ENCODE measurements at places on chromosomes 6 and 20.

DNA sequence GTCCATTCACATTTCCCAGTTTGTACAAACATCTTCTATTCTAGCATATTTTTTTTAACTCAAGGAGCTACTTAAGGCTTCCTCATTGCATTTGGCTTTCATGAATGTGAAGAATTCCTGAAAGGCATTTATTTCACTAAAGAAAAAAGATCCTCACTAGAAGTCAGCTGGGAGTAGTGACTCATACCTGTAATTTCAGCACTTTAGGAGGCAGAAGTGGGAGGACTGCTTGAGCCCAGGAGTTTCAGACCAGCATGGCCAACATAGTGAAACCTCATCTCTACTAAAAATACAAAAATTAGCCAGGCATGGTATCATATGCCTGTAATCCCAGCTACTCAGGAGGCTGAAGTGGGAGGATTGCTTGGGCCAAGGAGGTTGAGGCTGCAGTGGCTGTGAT is 30.9 kb upstream of the XRN2 start:
- DNase-seq: no peak

DNA sequence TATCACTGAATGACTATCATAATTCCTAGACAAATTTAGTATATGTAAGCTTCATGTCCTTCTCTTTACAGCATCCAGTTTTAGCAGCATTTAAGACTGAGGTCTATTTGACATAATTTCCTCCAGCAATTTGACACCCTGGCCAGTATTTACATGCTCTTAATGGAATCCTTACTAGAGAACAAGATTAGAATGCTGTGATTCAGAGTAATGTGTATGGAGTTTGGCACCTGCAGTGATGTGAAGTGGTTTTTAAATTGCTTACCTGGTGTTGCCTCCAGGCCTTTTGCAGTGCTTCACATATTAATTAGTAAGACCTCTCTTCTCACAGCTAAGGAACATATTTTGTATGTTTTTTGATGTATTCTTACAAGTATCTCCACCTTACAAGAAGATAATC is 9.8 kb downstream of the NKX2-4 start:
- DNase-seq: no peak

GRCh38 chr6:168052291-168052891 is 26.6 kb downstream of the FRMD1 start:
- no peak for DNase-seq

DNA sequence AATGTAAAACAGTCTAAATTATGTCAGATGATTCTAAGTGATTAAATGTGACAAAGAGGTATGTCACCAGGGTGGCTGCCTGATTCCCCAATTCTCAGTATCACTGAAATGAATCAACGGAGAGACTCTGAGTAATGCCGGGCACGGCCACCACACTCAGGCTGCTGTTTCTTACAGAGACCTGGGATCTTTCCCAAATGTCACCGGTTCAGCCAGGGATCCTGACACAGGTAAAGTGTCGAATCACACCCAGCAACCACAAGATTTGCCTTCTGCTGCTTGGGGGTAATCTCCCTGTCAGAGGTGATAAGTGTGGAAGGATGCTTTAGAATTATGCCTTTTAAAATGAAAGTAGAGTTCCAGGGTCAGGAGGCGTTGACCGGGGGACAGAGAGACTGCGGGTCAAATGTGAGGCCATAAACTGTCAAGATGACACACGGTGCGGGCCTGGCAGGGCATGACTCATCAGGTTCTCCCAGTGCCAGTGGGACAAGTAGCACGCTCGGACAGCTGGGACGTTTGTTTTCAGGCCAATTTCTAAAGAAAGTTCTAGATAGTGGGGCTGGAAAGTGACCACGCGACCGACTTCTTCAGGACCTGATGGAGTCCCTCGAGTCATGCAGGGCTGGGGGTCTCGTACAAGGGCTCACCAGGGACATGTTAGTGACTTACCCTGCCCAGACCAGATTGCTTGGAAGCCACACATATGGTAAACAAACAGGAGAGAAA is 48.9 kb downstream of the PRDM1 start:
- no peak for DNase-seq

DNA sequence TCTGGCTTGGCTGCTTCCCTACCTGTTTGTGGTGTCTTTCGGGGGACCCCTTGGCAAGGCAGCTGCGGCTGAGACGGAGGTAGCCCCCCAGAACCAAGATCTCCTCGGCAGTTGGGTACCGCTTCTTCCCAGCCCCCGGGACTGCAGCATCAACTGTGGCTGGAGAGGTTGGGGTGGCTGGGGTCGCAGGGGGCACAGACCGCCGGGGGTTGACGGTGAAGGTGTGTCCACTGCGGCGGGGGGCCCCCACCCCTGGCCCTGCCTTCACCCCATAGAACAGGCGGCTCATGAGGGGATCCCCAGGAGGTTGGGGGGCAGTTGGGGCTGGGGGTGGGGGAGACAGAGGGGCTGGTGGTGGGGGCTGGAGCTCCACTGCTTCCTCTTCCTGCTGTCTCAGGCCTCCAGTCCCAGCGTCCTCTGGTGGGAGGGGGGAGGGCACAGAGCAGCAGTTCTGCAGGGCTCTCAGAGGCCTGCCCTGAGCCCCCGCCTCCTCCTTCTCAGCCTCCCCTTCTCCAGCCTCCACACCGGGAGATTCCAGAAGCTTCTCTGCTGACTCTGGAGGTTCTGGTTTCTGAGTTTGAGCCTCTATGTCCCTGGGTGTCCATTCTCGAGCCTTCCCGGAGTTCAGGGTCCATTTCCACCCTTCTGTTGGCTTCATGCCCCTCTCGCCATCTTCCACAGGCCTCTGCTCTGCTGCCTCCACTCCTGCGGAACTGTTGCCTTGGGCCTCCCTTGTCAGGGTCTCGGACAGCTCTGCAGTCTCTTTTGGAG is 1.9 kb downstream of the PPP1R18 start:
- DNase-seq: no peak

GRCh38 chr6:41063884-41064285 is 8.3 kb downstream of the OARD1 start:
- DNase-seq: no peak

GRCh38 chr6:111667931-111668330 is 62.3 kb upstream of the TRAF3IP2 start:
- no peak for DNase-seq

GRCh38 chr6:143901885-143902750 is 37.8 kb downstream of the ZC2HC1B start:
- peak; percentile 80 for DNase-seq

DNA sequence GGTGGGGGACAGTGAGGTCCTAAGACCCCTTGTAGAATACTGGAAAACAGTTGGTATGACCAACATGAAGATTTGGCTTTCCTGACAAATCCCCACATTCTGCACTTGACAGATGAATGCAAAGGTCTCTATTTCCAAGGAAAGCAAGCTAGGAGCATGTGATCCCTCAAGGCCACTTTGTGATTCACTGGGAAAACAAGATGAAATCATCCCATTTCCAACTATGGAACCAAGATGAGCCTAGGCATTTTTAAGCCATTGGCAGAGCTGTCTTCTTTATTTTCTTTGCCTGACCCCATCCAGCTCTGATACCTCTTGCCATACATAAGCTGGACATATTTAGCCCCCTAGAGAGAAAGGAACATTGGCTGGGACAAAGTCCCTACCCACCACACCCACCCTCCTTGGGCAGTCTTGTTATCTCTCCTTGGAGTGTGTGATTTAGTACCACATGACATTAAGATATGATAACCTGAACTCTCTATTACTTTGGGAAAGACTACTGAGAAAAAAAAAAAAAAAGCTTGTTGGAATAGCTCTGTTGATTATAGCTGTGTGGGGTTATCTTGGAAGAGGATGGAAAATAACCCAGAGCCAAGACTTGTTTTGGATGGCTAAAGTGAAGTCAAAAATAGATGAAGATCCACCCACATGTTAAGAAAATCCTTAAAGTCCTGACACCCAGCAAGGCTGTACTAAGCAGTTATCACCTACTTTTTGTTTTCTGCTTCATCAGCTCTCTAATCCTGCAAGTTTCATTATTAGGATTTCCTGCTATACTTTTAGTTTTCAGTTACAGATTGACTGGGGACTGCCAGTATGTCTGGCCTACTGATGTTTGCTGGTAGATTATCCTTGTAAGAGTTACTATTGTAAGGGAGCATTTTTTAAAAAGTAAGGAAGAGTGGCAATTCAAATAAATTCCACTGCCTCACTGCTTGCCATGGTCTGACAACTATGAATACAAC is 90.1 kb upstream of the PREP start:
- no peak for DNase-seq

DNA sequence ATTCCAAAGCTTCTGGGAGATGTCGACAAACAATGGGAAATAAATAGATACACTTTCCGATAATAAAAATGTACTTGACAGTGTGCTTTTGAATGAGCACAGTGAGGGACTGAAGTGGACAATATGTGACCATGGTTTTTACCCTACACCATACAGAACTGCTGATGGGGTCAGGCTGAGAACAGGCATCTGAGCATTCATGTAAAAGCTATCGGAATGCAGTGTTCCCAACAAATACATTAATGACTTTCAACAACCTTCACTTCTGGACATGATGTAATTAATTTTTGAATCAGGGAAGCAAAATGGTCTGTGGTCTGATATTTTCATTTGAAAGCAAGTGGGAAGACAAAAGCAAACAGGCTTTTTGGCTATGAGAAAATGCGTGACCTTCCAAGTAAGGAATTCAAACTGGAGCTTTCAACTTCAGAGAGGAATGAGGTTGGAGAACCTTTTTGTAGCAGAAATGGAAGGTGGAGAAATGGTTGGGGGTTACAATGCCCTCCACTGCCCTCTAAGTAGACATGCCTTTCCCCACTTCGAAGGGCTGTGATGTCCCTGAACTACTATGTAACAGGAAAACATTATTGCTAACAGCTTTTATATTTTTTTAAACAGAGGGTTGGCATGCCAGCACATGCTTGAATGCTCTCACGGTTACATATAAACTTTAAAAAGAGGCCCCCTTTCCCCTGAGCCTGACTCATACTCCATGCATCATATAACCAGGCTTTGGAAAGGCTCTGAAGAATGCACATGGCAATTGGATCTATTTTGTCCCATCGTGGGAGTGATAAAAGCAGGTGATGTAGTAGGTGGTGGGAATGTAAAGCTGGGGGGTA is 203.5 kb upstream of the CITED2 start:
- DNase-seq: no peak

DNA sequence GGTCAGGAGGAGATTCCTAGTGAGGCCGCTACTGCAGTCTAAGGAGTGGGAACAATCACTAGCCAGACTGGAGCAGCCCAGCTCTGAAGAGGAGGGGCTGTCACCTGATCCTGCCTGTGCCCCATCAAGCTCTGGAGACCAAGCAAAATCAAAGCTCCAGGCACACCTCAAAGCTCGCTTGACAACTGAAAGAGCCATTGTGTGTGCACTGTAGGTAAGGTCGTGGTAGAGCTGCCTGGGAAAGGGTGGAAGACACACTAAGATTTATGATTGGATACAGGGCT is 58.2 kb downstream of the CSE1L start:
- no peak for DNase-seq

- DNase-seq: no peak
Measured at GRCh38 chr6:15096894-15097837, 148.7 kb upstream of the JARID2 start.

DNA sequence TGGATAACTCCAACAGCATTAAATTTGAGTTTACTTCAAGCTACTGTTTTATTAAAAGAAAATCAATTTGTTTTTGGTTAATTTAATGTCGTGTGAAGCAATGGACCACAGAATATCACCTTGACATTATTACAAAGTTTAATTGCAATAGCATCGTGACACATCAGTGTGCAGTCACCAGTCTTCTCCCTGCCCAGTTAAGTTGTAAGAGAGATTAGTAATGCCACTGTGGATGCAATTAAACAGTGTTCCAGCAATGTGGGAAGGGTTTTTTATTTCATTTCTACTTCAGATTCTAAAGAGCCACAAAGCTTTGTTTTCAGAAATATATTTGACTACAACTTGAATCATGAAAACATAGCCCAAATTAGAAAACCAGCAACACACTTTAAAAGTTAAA is 128.7 kb downstream of the SYNE1 start:
- no peak for DNase-seq

GRCh38 chr20:472137-472846 is 10.0 kb upstream of the TBC1D20 start:
- DNase-seq: no peak

DNA sequence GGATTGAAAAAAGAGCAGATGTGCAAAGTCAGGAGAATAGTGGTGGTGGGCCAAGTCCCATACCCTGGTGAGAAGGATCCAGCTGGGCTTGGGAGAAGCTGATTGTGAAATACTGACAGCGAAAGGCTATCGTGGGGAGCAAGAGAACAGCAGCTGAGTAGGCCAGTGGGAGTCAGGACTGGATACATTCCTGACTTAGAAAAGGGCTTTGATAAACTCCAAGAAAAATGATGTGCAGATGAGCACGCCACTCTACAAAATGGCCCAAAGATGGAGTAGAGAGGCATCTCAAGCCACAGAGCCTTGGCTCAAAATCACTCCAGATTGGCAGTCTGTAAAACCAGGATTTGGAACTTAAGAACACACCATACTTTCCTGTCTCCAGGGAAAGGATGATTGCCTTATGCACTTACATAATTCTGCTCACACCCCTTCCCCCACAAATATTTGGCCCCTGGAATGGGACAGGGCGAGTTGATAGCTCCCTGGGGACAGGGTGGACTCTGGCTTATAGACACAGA is 578.7 kb downstream of the MAFB start:
- no peak for DNase-seq

- DNase-seq: no peak
Measured at GRCh38 chr6:3305831-3306230, 47.1 kb downstream of the PSMG4 start.

- peak; percentile 62 for DNase-seq
Measured at GRCh38 chr20:36754656-36755222, 8.8 kb upstream of the NDRG3 start.

DNA sequence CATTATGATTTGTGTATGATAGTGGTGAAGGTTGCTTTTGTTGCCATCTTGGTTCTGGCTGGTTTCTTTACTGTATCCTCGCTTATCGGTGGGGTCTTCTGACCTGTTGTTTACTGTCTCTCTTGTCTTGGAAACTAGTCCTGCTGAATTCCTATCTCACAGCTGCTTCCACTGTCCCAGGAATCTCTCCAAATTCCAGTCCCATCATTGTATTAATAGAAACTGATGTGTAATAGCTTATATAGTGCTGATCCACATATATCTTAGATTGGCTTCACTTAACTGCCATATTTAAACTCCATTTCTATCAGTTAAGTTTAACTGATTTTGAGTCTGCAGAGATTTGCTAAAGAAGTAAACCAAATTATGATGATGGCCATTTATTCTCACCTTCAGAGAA is 5.9 kb downstream of the GTF2H5 start:
- DNase-seq: no peak

DNA sequence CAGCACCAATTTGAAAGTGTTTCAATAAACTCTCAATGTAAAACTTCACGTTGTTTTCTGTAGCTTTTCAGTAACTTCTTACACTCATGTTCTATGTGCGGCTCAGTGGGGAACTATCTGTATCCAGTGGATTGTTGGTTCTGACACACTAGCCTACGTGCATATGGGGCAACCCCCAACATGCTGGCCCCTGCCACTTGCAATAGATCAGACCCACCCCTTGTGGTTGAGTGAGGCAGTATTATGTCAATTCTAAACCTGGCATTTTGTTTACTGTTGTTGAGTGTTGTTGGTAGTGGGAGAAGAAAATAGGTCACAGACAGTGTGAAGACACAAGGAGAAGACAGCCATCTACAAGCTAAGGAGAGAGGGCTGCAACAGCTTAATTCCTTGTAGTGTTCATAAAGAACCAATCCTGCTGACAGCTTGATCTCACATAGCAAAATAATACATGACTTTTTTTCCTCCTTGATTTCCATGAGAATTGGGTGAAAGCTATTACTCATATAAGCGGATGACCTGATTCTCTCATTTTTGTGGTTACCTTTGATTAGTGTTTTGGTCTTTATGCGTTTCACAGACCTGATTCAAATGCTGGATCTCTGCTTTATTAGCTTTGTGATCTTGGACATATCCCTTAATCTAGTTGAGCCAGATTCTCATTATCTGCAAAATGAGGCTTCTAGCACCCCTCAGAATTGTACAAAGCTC is 320.4 kb downstream of the LAMA2 start:
- DNase-seq: no peak
